ENCODE measurements at places on chromosomes 12 and 14.
A peak's percentile ranks its signal among the peaks of the same experiment; 100 is the strongest.

DNA sequence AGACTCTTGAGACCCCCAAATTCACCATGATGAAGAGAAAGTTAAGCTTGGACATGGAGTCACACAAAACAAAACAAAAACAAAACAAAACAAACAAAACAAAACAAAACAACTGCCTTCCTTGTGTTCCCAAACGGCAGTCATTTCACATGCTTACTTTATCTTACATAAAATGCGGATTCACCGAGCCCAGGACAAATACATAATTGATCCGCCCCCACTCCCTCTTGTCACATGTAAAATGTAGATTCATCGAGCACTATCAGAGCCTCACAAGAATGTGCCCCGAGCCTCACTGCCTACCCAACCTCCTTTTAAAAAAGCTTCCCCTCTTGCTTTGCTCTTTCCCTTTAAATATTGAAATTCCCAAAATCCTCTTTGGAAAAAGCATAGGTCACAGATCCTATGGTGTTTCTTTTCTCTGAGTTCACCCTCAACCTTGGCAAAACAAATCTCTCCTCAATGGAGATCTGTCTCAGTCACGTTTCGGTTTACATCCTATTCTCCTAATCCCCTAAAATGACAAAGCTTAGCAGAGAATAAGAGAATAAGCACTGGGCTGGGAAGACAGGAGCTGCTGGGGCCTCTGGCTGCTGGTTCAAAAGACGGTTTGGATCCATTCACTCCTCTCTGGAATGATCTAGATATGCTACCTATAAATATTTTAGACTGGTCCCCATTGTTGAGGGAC, 83.7 kb downstream of the NINJ2 start:
- H3K27me3 ChIP-seq, result no peaks in the 10 kb centered on the region
- no peaks in the 10 kb centered on the region for H3K36me3 ChIP-seq
- no peak overlapping the region for H3K27ac ChIP-seq
- H3K4me1 ChIP-seq, result peaks cover 7% of the 10 kb centered on the region
- no peak for DNase-seq

DNA sequence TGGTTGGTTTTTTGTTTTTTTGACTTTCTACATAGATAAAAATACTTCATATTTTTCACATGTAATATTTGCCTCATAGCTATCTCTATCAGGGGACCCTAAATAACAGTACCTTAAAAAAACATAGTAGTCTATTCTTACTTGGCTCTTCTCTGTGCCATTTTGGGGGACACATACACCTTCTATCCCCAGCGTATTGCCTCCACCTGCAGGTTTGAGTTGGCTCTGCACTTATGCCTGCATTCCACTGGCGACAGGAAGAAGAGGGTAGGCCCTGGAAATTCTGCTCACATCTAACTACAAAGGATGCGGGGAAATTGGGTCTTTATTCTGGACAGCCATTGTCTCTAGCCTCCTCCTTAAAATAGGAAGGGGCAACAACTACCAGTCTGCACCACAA, 13.8 kb upstream of the IFI27L2 start:
- H3K27me3 ChIP-seq, result peaks cover 10% of the 10 kb centered on the region
- no peak overlapping the region for H3K4me3 ChIP-seq
- DNase-seq, result no peak
- H3K36me3 ChIP-seq, result no peaks in the 10 kb centered on the region

GRCh38 chr14:95529216-95529615, 5.6 kb upstream of the GLRX5 start:
- no peaks in the 10 kb centered on the region for H3K36me3 ChIP-seq
- H3K27me3 ChIP-seq, result no peaks in the 10 kb centered on the region
- no peak overlapping the region for H3K4me3 ChIP-seq
- no peak for DNase-seq
- H3K4me1 ChIP-seq, result peaks cover 44% of the 10 kb centered on the region
- no peak overlapping the region for H3K27ac ChIP-seq

- no peaks in the 10 kb centered on the region for H3K27me3 ChIP-seq
- H3K27ac ChIP-seq, result peak overlapping the region; percentile 9
- H3K4me1 ChIP-seq, result peaks cover 67% of the 10 kb centered on the region
Measured at GRCh38 chr12:92558215-92558773, 144.5 kb upstream of the PLEKHG7 start.

DNA sequence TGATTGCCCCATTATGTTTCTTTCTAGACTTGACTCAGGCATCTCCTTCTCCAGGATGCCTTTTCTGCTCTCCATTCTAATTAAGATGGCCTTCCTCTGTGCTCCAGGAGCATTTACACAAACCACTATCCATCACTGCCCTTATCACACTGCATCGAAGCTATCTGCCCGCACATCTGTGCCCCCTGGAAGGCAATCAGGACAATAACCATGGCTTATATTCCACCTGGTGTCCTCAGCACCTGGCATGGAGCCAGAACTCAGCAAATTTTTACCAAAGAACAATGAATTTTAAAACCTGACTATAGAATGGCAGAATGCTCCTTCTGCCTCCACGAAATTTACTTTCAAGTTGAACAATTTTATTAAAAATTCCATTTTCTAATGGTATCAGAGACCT, 465.8 kb downstream of the APAF1 start:
- H3K4me3 ChIP-seq, result no peak overlapping the region
- no peak overlapping the region for H3K27ac ChIP-seq
- no peaks in the 10 kb centered on the region for H3K4me1 ChIP-seq
- no peaks in the 10 kb centered on the region for H3K36me3 ChIP-seq
- DNase-seq, result no peak

Measured in naive B cell (primary cell).